Left kidney (tissue), 8 donors: ENCODE measurements at places on chromosomes 3 and 15. TPM values are rescaled to one million over a fixed set of nuclear protein-coding genes. Genes with fewer than 3 reads are reported as not detected.

DNA sequence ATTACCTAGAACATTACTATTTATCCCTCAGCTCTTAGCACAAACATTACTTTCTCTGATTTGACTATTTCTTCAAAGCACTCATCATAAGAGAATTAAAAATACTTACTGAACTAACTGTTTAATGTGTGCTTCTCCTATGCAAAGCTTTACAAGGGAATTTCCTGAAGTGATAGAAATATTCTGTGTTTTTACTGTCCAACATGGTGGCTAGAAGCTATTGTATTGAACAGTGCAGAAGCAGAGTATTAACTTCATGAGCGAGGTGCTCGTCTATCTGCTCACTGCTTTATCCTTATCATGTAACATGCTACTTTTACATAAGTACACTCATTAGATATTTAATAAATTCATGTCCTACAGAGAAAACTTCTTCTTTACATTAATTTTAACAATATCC, 239.1 kb downstream of the ISL2 start:
- DNase-seq = no peak

DNA sequence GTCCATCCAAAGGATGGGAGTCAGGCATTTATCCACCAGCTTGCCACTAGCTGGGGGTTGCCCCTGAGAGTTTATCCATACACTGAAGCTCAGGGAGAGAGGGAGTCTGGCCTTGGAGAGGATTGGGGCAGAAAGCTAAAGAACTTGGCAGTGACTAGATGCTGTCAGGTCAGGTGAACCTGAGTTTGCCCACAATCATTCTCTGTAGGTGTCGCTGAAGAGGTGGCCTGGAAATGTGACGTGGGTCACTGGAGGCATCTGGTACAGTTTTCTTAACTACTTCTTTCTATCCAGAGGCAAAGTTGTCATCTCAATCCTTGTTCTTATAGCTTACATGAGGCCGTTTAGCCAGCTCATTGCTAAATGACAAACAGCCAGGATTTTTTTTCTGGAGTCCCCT, 298.0 kb upstream of the CTNNB1 start:
- no peak for DNase-seq

Gene GOLGA8A
- 157 TPM for polyA plus RNA-seq

Gene MOBP
- polyA plus RNA-seq = 0.22 TPM

- DNase-seq = no peak
These were observed 521.9 kb upstream of the GOLIM4 start for GRCh38 chr3:168617658-168618057.

DNA sequence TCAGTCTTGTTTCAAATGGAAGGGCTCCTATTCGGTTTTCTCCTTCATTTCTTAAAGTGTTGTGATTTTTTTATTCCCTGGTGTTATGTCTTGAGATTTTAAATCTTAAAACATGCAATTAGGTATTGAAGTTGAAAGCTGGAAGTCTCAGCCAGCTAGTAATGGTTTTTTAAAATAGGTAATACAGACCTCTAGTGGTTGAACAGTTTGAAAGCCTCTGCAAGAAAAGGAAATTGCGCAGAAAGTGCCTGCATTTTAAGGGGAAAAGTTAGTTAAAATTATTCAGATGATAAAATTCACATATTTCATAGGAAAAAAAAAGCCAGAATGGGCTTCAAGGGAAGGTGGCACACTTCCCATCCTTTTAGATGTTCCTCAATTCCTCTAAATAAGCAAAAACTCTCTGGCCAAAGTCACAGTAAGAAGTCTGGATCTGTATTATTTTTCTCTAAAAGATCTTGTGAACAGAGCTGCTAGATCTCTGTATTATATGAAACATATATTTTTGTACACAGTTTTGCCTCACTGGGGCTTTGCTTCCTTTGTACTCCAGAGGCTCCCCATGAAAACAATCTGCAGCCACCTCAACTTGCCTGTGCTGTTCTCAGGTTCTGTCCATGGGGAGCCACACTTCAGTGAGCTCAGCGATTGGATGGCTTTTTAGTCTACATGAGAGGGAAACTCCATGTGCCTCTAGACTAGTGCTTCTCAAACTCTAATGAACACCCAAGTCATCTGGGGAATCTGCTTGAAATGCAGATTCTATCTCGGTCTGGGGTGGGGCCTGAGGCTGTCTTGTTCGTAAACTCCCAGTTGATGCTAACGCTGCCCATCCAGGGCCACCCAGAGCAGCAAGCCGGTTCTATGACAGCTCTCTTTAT, 21.5 kb downstream of the AGTR1 start:
- DNase-seq = no peak

DNA sequence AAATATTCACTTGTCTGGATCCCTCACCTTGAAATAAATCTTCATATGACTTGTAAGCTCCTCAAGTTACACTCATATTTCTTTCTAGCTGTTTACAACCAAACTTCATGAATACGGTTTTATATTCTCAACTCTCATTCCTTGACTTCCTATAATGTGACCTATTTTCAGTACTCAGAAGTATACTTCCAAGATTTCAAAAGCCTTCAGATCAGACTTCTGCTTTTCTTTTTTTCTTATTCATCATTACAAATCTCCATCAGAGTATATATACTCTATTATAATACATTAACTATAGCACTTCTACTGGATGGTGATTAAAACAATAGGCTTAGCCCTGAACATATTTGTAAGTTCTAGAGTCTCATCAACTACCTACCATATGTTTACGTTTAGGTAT, 123.6 kb upstream of the ALCAM start:
- DNase-seq = no peak

DNA sequence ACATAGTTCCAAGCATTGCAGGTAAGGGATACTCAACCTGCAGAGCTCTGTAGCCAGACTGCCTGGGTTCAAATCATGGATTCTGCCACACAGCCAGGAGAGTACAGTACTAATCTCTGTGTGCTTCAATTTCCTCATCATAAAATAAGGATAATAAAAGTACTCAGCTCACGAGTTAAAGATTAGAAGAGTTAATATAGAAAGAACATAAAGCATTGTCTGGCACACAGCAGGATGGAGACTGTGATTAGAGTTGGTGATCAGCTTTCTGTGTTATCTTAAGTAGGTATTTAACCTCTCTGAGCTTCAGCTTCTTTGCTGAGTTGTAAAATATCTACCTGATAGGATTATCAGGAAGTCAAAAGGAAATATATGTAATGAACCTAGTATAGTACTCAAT, 2.7 kb downstream of the CEP70 start:
- no peak for DNase-seq

Gene GLT8D1
- 139 TPM for polyA plus RNA-seq

DNA sequence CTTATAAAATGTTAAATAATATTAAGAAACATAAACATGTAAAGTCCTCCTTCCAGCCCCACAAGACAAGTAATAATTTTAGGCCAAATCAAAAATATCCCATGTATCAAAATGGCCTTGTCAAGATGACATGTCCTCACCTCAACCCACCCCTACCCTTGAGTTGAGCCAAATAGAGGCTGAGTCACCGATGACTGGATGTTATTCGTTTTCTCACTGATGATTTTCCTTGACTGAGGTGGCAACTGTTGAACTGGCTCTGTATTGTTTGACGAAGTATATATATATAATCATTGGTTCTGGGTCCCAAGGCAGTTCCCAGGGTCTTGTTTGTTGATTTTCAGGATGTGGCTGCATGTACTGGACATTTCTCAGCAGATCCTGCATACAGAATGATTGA, 75.3 kb downstream of the TMEM108 start:
- no peak for DNase-seq

Gene AHSG
- 0.62 TPM for polyA plus RNA-seq

- DNase-seq = no peak
These were observed at the start of gene ASB14 for GRCh38 chr3:57292159-57292896. Gene ASB14 (minus strand): TSS chr3:57292685. CDS start chr3:57292033, 652 bp downstream.

- DNase-seq = no peak
These were observed 596 bp upstream of the SGO1 start for GRCh38 chr3:20186600-20187004.

Gene ABI3BP
- polyA plus RNA-seq = 26.8 TPM

DNA sequence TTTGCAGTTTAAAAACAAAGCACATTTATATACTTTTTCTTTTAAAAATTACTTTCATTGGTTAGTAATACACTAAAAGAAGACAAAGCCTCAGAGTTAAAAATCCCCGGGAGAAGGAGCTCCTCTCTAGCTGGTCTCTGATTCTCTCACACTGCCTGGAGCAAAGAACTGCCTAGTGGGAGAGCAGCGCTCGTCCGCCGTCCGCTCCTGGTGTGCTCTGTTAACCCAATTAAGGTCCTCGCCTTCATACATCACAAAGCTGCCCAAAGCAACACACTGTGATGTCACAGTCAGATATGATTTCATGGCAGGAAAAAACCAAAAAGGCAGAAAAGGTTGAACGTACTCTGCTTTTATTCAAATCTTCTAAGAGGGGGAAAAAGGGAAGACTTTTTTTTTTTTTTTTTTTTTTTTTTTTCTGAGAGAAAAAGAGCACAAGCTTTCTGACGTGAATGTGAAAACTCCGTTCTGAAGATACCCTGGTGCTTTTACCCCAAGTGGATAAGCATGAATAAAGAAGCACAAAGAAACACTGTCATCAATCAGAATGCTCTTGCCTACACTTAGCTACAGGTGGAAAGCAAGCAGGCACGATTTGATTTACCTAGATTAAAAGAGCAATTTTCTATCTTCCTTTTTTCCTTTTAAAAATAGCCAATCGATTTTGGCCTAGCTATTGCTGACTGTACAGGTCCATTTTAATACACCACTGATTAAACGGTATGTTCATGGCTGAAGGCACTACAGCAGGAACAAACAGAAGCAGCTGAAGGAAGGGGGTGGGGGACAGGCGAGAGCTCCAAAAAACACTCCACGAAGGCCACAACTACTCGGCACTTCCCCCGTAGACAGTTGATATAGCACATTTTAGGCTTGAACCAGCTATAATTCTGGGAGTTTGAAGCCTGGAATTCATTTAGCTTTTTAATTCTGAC, 115.2 kb downstream of the TIGIT start:
- DNase-seq = peak; percentile 38

- DNase-seq = no peak
These were observed 225.3 kb upstream of the KCNMB2 start for GRCh38 chr3:178310949-178311348.

Gene ERICH6
- polyA plus RNA-seq = 1.0 TPM
